PC-3 (cell line): ENCODE measurements at places on chromosomes 12 and 14.

GRCh38 chr12:6943389-6943721 lies 261 bp upstream of the RNU7-1 start:
- peak; percentile 76 for DNase-seq

- no peak for DNase-seq
Measured at GRCh38 chr14:50257732-50258131, 26.4 kb upstream of the SOS2 start.

GRCh38 chr12:110636516-110636915 lies 22.6 kb downstream of the TCTN1 start:
- DNase-seq = no peak

DNA sequence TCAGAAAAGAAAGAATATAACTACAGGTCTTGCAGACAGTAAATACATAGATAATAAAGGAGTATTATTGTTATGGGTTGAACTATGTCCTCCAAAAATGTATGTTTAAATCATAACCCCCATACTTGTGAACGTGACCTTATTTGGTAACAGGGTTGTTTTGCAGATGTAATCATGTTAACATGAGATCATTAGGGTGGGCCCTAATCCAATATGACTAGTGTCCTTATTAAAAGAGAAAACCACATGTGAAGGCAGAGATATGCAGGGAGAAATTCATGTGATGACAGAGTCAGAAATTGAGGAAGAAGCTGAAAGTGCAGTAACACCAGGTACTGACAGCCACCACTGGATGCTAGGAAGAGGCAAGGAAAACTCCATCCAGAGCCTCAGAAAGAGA lies 29.0 kb downstream of the MAGOHB start:
- DNase-seq = no peak

DNA sequence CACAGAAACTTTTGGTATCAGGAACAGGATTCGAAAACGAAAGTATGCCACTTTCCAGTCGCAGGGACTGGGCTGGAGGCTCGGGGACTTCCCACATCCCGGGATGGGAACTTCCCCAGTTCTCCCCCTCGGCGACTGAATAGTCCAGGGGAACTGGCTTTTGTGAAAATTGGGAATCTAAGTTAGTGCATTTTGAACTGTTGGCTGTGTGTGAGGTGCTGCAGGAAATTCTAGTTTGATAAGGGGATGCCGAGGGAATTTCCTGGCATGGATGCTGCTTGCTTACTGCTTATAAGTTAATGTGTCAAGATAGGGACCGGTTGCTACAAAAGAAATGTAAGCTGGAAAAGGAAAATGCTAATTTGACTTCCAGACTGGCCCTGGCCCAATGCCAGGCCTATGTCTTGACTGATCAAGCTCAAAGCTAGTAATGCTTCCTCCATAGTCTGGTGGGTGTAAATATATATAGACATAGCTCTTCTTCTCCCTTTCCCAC lies 73.4 kb upstream of the EIF5 start:
- peak; percentile 63 for DNase-seq

- DNase-seq = peak; percentile 29
Measured at GRCh38 chr14:50521912-50522341, 10.4 kb downstream of the MAP4K5 start.

DNA sequence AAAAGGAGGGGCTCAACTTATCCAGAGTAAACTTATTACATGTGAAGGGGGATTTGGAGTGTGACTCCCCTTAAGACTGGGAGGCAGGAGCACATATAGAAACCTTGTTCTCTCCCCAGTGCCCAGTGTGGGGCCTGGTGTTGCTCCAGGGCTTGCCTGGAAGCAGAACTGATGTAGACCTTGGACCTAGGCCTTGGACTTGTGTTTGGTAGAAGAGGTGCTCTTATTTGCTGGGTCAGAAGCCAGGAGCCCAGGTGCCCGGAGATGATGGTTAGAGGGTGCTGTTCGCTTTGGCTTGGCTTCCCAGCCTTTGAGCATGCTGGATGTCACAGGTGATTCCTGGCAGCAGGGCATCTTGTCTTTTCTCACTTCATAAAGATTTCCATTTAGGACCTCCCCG lies 110.4 kb downstream of the SMOC1 start:
- DNase-seq = no peak

- DNase-seq = peak; percentile 81
Measured at GRCh38 chr12:121776190-121777098, 17.0 kb downstream of the RHOF start.

GRCh38 chr14:102902086-102902485 lies 20.4 kb upstream of the AMN start:
- no peak for DNase-seq

- DNase-seq = no peak
Measured at GRCh38 chr12:105384916-105385535, 54.5 kb downstream of the C12orf75 start.

GRCh38 chr12:26295001-26295400 lies 99.6 kb downstream of the SSPN start:
- DNase-seq = peak; percentile 39

DNA sequence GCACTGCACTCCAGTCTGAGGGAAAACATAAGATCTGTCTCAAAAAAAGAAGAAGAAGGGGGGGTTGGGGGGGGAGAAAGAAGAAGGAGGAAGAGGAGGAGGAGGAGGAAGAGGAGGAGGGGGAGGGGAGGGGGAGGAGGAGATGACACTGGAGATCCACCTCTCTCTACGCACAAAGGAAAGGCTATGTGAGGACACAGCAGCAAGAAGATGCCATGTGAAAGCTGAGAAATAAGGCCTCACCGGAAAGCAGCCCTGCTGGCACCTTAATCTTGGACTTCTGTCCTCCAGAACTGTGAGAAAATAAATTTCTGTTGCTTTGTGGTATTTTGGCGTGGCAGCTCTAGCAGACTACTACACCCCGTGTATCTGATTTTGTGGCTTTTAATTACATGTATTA lies 477.9 kb downstream of the MED13L start:
- no peak for DNase-seq

DNA sequence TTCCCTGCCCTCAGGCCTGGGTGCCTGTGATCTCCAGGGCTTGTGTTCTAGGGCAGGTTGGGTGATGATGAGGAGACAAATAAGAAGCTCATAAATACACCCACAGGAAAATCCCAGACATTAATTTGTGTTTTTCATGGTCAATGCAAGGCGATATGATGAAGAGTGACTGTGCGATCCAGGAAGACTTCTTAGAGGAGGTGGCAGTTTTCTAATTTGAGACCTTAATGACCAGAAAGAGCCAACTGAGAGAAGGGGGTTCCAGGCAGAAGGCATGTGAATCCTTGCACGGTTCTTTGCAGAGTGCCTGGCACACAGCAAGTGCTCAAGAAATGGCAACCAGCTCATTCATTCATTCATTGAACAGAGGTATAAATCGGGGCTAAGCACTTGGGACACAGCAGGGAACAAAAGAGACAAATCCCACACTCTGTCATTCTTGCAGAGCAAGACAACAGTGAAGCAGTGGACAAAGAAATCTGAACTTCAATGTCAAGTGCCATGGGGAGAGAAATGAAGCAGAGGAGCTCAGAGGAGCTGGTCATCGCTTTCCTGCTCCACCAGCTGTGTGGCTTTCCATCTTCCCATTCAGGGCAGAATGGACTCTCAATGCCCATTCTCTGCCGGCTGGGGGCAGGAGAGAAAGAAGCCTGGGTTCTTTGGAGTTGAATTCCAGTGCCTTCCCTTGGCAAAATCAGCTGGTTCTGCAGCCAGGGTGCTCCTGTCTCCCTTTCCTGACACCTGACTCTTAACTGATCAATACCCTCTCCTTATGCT lies 128.3 kb downstream of the AACS start:
- no peak for DNase-seq
